ENCODE measurements at places on chromosomes 5 and 9. TPM values are rescaled to one million over a fixed set of nuclear protein-coding genes. Genes with fewer than 3 reads are reported as not detected.

Gene PRSS3
- 1.5 TPM for total RNA-seq

- H3K27me3 ChIP-seq: no peaks in the 10 kb centered on the region
- no peak overlapping the region for H3K27ac ChIP-seq
- H3K4me3 ChIP-seq: no peak overlapping the region
- DNase-seq: no peak
- no peaks in the 10 kb centered on the region for H3K36me3 ChIP-seq
Measured at GRCh38 chr5:6029811-6030271, 348.5 kb downstream of the MED10 start.

- H3K36me3 ChIP-seq: no peaks in the 10 kb centered on the region
- H3K27ac ChIP-seq: no peak overlapping the region
- H3K4me3 ChIP-seq: no peak overlapping the region
- no peaks in the 10 kb centered on the region for H3K4me1 ChIP-seq
- no peaks in the 10 kb centered on the region for H3K27me3 ChIP-seq
Measured at GRCh38 chr9:117734523-117735314, 30.5 kb downstream of the TLR4 start.

DNA sequence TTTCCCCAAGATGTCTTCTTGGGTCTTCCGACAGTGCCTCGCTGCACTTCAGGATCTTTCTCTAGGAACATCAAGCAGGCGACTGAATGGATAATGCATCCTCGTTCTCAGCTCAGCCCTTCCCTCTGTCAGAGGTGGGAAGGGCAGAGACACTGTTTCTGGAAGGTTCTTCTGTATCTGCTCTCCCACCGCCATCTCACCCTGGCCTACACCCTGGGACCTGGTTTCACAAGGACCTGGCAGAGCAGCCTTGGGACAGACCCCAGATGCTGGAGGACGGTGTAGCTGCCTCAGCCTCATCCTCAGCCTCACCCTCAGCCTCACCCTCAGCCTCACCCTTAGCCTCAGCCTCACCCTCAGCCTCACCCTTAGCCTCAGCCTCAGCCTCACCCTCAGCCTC, 18.5 kb downstream of the MRPL36 start:
- no peaks in the 10 kb centered on the region for H3K36me3 ChIP-seq
- no peaks in the 10 kb centered on the region for H3K4me1 ChIP-seq
- H3K27me3 ChIP-seq: no peaks in the 10 kb centered on the region
- H3K27ac ChIP-seq: no peak overlapping the region
- no peak overlapping the region for H3K4me3 ChIP-seq

DNA sequence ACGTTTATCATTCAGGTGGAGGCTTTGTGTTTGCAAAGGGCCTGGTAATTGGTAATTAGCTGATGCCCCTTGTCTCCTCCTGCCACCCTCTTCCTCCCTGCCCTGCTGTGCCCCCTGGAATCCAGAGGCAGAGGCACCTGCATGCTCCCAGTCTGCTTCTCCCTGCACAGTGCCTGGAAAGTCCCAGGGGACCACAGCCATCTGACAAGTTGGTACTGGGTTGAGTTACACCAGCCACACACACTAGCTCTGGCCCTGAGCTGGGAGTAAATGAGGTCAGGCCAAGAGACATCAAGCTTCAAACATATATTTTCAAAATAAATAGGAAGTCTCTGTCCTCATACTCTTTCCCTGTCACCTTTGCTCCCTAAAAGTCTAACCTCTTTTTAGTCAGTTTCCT, 56.3 kb downstream of the INSYN2B start:
- no peaks in the 10 kb centered on the region for H3K4me1 ChIP-seq
- no peak for DNase-seq
- no peak overlapping the region for H3K4me3 ChIP-seq

DNA sequence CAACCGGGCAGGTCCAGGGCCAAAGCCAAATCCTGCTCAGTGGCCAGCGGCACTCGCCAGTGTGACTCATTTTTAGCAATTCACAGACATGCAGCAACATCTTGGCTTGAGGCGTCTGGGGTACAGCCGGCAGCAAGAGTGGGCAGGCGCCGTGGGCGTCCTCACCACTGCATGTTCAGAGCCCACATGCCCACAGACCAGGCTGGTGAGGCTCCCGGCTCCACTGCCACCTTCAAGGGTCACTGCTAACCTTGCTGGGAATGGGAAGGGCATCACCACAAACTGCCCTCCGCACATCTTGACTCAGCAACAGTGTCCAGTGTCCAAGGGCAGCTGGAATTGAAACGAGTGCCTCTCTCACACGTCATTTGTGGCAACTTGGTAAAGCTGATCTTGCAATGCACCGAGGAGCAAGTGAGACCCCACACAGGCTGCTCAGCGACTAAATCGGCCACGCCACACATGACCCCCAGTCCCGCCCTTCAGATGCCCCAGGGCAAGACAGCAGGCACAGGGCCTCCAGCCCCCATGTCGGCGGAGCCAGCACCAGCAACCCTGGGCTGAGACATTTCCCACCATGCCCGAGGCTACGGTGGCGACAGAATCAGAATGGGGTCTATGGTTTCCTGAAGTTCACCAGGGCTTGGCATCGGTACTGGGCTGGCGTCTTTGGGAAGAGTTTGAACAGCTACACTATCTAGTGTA, 140.3 kb downstream of the ROR2 start:
- H3K27ac ChIP-seq: no peak overlapping the region
- H3K36me3 ChIP-seq: no peaks in the 10 kb centered on the region
- no peak overlapping the region for H3K4me3 ChIP-seq
- no peak for DNase-seq

- H3K4me1 ChIP-seq: peaks cover 7% of the 10 kb centered on the region
- peak; percentile 29 for DNase-seq
- no peaks in the 10 kb centered on the region for H3K36me3 ChIP-seq
- peak overlapping the region; percentile 31 for H3K27ac ChIP-seq
Measured at GRCh38 chr5:141841378-141842180, 36.6 kb downstream of the PCDH1 start.

GRCh38 chr5:112921026-112921832, 798 bp downstream of the REEP5 start:
- DNase-seq: peak; percentile 53
- H3K4me1 ChIP-seq: peaks cover 4% of the 10 kb centered on the region

Data from prostate gland (tissue), 2 donors.